Right atrium auricular region (tissue), 2 donors: ENCODE measurements at places on chromosomes 4 and X. TPM values are rescaled to one million over a fixed set of nuclear protein-coding genes. Genes with fewer than 3 reads are reported as not detected.

DNA sequence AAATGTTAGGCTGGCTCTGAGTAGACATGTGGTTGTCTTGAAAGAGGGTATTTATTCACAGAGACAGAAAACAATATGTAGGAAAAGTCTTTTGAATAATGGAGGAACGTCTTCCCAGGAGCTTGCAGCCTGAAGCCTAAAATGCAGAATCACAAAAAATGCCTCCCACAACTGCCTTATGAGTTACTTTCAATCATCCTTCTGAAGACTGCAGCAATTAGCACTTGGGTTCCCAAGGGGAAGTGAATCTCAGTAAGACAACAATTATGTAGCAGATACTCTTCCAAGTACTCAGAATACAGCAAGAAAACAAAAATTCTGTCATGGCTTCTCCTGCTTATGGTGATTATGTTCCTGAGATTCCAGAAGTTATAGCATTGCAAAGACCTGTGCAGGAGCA is 166.6 kb upstream of the TBL1X start:
- no peaks in the 10 kb centered on the region for H3K27me3 ChIP-seq
- DNase-seq, result no peak
- H3K4me1 ChIP-seq, result no peaks in the 10 kb centered on the region
- no peaks in the 10 kb centered on the region for H3K36me3 ChIP-seq
- no peak overlapping the region for H3K4me3 ChIP-seq
- no peak overlapping the region for H3K27ac ChIP-seq

- DNase-seq, result no peak
- no peak overlapping the region for H3K27ac ChIP-seq
- no peak overlapping the region for H3K4me3 ChIP-seq
- peaks cover 5% of the 10 kb centered on the region for H3K36me3 ChIP-seq
- no peaks in the 10 kb centered on the region for H3K27me3 ChIP-seq
Observed at GRCh38 chr4:48596336-48596735, 106.3 kb downstream of the ZAR1 start.

DNA sequence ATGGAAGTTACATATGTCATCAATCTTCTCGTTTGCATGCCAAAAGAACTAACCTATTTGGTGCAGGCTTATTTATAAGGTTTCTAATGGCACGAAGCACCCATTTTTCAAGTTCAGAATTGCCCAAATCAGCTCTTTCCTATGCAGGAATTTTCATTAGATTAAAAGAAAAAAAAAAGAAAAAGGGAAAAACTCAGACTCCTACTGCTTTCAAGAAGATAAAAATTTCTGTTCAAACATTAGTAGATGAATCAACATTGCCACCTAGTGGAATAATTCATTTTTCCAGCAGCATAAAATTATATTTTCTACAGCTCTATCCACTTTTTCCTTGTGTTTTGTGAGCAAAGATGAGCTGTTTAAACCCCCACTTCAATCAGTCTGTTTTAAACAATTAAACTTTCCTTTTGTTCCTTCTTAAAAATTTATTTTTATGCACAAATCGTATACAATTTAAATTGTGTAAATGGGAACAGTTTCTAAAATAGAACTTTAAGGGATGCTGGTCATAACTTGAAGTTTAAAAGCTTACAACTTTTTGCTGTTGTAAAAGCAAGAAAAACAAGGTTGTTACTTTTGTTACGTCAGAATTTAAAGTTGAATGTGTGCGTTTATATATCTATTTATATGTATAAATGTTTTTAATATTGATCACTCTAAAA is 309.9 kb downstream of the ARAP2 start:
- DNase-seq, result no peak
- no peaks in the 10 kb centered on the region for H3K27me3 ChIP-seq
- H3K27ac ChIP-seq, result no peak overlapping the region
- no peaks in the 10 kb centered on the region for H3K4me1 ChIP-seq

GRCh38 chrX:87728459-87728858 is 210.9 kb downstream of the KLHL4 start:
- H3K36me3 ChIP-seq, result no peaks in the 10 kb centered on the region
- no peak overlapping the region for H3K4me3 ChIP-seq
- no peaks in the 10 kb centered on the region for H3K4me1 ChIP-seq
- no peak overlapping the region for H3K27ac ChIP-seq

Gene SFRP2
- 1.4 TPM for total RNA-seq

- no peak overlapping the region for H3K27ac ChIP-seq
- H3K27me3 ChIP-seq, result no peaks in the 10 kb centered on the region
- H3K4me1 ChIP-seq, result no peaks in the 10 kb centered on the region
- no peaks in the 10 kb centered on the region for H3K36me3 ChIP-seq
- no peak overlapping the region for H3K4me3 ChIP-seq
Observed at GRCh38 chr4:172982151-172982590, 186.4 kb upstream of the GALNT7 start.

GRCh38 chrX:47638816-47639215 is 9.1 kb upstream of the CFP start:
- no peaks in the 10 kb centered on the region for H3K4me1 ChIP-seq
- H3K27ac ChIP-seq, result no peak overlapping the region
- H3K4me3 ChIP-seq, result no peak overlapping the region
- H3K36me3 ChIP-seq, result peaks cover 21% of the 10 kb centered on the region

Gene CENPI
- 0.16 TPM for total RNA-seq

GRCh38 chr4:108959491-108959890 is 196.6 kb upstream of the ETNPPL start:
- no peaks in the 10 kb centered on the region for H3K4me1 ChIP-seq
- H3K27me3 ChIP-seq, result no peaks in the 10 kb centered on the region
- H3K36me3 ChIP-seq, result no peaks in the 10 kb centered on the region
- H3K27ac ChIP-seq, result no peak overlapping the region
- DNase-seq, result no peak

Gene CA5B
- total RNA-seq, result 6.4 TPM

DNA sequence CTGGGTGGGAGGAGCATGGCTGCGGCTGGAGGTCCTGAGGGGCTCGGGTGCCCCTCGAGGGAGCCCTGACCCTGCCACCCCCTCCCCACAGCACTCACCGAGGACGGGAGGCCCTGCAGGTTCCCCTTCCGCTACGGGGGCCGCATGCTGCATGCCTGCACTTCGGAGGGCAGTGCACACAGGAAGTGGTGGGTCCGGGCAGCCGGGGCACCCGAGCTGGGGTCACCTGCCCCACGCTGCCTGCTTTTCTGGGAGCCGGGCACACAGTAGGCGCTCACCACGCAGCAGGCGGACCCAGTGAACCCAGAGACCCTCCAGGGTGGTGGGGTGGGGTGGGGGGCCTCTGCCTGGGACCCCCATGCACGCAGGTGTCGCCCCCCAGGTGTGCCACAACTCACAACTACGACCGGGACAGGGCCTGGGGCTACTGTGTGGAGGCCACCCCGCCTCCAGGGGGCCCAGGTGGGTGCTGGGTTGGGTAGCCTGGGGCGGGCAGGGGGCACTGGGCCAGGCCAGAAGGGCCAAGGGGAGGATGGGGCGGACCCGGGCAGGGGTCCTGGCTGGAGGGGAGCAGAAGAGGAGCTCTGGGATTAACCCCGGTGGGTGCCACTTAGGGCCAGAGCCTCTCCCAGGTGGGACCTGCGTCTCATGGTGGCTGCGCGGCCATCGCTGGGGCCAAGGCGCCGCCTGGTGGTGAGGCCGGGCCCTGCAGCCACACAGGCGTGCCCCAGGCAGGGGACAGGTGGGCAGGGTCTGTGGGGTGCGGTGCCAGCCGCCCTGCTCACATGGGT is 1.4 kb downstream of the HGFAC start:
- no peak overlapping the region for H3K27ac ChIP-seq
- H3K4me3 ChIP-seq, result no peak overlapping the region
- no peaks in the 10 kb centered on the region for H3K36me3 ChIP-seq
- no peaks in the 10 kb centered on the region for H3K27me3 ChIP-seq
- DNase-seq, result no peak

DNA sequence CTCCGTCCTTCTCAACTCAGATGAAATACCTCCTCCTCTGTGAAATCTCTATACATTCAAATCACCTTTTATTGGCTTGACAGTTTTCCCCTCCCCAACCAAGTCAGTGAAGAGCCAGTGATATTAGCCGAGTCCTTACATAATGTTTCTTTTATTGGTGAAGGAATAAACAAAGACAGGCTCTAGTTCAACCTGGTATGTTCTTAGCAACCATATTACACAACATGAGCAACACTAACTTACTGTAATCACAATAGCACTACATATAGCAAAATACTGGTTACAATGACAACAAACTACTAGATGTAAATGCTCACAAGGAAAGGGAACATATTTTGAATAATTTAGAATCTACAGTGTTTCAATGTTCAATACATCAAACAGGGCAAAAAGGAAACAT is 19.9 kb downstream of the DHX15 start:
- no peak overlapping the region for H3K27ac ChIP-seq
- no peak overlapping the region for H3K4me3 ChIP-seq
- H3K36me3 ChIP-seq, result peaks cover under 1% of the 10 kb centered on the region
